ENCODE measurements at places on chromosomes 4 and X.

DNA sequence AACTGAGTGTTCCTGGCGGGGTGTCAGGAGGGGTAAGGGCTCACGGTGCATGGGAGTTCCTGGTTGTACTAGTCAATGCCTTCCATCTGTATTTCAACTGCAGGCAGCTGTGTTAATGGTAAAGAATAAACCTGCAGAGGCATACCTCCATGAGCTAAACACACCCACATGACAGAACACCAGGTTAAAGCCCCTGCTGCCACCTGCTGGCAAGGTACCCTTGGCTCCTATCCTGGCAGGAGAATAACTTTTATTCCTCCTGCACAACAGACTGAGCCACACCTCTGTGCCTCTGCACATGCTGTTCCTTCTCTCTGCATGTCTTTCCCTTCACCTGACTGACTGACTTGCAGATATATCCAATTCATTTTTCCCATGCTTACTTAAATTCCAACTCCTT lies 11.1 kb downstream of the ITIH6 start:
- no peak for DNase-seq

- DNase-seq: no peak
Observed at GRCh38 chr4:128456171-128456570, 168.6 kb upstream of the PGRMC2 start.

- no peak for DNase-seq
Observed at GRCh38 chr4:99960648-99961047, 10.6 kb upstream of the H2AZ1 start.

DNA sequence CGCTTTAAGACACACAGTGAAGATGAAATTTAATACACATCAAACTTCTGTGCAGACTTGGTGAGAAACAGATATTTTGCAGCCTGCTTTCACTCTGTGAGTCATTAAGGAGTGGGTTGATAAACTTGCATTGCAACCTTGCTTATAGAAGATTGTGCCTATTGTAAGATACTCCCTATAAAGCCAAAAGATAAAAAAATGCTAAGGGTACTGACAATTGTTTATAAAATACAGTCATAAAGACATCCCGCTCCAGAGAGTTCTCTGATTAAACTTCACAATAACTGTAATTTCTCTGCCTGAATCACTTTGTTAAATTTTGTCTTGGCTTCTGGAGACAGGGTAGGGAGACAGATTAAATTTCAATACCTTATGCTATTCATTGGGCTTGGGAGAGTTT lies 49.1 kb downstream of the GALNT7 start:
- DNase-seq: no peak

- DNase-seq: no peak
Observed at GRCh38 chrX:123975180-123975579, 13.7 kb downstream of the STAG2 start.
